Thymus (tissue), 14 donors: ENCODE measurements at places on chromosomes 1 and 21. TPM values are rescaled to one million over a fixed set of nuclear protein-coding genes. Genes with fewer than 3 reads are reported as not detected.

- no peaks in the 10 kb centered on the region for H3K27me3 ChIP-seq
- no peaks in the 10 kb centered on the region for H3K36me3 ChIP-seq
- H3K4me1 ChIP-seq, result no peaks in the 10 kb centered on the region
- no peak for DNase-seq
- H3K27ac ChIP-seq, result no peak overlapping the region
Observed at GRCh38 chr21:17045214-17045853, 467.5 kb upstream of the CXADR start.

DNA sequence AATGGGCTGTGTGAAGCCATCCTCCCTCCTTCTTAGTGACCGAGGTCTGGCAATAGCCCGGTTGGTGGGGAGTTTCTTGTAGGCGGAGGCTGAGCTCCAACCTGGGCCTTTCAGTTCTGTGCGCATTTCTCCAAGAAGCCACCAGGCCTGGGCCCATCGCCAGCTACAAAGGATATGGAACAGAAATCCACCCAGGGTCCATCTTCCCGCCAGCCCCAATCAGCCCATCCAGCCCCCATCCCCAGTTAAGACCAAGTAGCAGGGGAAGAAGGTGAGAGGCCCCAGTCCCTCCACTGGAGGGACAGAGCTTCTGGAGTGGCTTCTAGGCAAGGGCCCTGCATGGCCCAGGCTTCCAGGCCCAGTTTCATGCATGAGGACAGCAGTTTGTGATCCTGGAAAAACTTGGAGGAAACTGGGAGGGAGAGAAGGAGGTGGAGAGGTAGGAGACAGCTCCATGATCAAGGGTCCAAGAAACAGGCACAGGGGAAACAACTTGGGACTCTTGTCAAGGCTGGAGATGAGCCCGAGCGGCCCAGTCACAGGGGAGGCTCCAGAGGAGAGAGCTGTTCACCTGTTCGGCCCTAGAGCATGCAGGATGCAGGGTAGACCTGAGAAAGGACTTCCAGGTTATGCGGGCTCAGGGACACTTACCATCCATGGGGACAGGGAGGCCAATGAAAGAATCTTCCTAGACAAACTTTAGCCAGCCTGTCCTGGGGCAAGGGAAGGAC is 261.2 kb downstream of the PTPRU start:
- no peaks in the 10 kb centered on the region for H3K36me3 ChIP-seq
- no peak overlapping the region for H3K4me3 ChIP-seq
- no peak for DNase-seq
- H3K27me3 ChIP-seq, result no peaks in the 10 kb centered on the region

GRCh38 chr1:176577646-176578197 is 114.7 kb downstream of the PAPPA2 start:
- H3K4me1 ChIP-seq, result no peaks in the 10 kb centered on the region
- no peak for DNase-seq
- H3K36me3 ChIP-seq, result no peaks in the 10 kb centered on the region
- H3K4me3 ChIP-seq, result no peak overlapping the region
- H3K27me3 ChIP-seq, result no peaks in the 10 kb centered on the region
- no peak overlapping the region for H3K27ac ChIP-seq

The C1orf94 gene
- not detected for total RNA-seq

GRCh38 chr1:147849098-147849895 is 53.3 kb upstream of the GJA8 start:
- DNase-seq, result no peak
- H3K36me3 ChIP-seq, result no peaks in the 10 kb centered on the region
- H3K4me1 ChIP-seq, result no peaks in the 10 kb centered on the region
- no peak overlapping the region for H3K27ac ChIP-seq

- H3K27me3 ChIP-seq, result no peaks in the 10 kb centered on the region
- H3K27ac ChIP-seq, result no peak overlapping the region
Observed at GRCh38 chr1:115654663-115655305, 13.0 kb downstream of the VANGL1 start.

DNA sequence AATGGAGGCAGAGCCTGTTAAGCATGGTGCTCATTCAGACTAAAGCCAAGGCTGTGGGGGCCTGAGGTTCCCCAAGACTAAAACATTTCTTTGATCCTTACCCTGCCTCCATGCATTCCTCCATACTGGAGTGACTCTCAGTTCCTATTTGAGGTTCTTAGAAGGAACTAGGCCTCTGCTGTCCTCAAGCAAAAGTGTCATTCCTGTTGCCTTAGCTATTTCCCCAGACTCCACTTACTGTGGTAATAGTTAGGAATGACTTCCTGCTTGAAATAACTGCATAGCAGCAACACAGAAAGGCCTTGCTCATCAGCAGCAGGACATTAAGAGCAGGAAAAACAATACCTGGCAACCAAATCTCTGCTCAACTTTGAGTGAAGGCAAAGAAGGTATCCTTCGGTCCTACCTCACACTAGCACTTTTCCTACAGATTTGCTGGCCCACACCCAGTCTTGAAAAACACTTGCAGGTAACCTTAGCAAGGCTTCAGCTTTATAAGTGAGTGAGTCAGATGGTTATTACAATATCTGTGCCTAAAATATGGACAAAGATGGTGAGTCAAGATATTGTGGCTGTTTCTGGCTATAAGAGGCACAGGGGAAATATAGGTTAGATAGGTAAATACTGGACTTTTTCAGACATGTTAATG is 14.8 kb downstream of the LRRC41 start:
- H3K36me3 ChIP-seq, result peaks cover 25% of the 10 kb centered on the region
- DNase-seq, result no peak
- no peak overlapping the region for H3K27ac ChIP-seq
- no peak overlapping the region for H3K4me3 ChIP-seq
- peaks cover 24% of the 10 kb centered on the region for H3K4me1 ChIP-seq

DNA sequence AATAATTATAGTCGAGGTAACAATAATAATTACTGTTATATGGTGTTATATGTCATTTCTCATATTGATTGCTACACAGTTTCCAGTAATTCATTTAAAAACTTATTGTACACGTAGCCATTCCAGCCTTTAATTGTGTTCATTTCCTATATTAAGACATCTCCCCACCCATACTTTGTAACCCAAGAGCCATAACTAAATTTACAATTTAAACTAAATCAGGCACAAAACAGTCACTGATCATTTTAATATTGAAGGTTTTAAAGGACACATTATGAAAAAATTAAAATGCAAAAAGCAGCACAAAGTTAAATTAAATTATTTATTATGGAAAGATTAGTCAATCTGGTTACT is 487.0 kb downstream of the DPYD start:
- H3K4me1 ChIP-seq, result no peaks in the 10 kb centered on the region
- H3K4me3 ChIP-seq, result no peak overlapping the region
- no peaks in the 10 kb centered on the region for H3K27me3 ChIP-seq
- H3K27ac ChIP-seq, result no peak overlapping the region
- no peak for DNase-seq

GRCh38 chr1:30310966-30311742 is 412.2 kb downstream of the MATN1 start:
- H3K4me3 ChIP-seq, result no peak overlapping the region
- H3K27me3 ChIP-seq, result no peaks in the 10 kb centered on the region
- DNase-seq, result no peak
- no peak overlapping the region for H3K27ac ChIP-seq
- H3K4me1 ChIP-seq, result no peaks in the 10 kb centered on the region

DNA sequence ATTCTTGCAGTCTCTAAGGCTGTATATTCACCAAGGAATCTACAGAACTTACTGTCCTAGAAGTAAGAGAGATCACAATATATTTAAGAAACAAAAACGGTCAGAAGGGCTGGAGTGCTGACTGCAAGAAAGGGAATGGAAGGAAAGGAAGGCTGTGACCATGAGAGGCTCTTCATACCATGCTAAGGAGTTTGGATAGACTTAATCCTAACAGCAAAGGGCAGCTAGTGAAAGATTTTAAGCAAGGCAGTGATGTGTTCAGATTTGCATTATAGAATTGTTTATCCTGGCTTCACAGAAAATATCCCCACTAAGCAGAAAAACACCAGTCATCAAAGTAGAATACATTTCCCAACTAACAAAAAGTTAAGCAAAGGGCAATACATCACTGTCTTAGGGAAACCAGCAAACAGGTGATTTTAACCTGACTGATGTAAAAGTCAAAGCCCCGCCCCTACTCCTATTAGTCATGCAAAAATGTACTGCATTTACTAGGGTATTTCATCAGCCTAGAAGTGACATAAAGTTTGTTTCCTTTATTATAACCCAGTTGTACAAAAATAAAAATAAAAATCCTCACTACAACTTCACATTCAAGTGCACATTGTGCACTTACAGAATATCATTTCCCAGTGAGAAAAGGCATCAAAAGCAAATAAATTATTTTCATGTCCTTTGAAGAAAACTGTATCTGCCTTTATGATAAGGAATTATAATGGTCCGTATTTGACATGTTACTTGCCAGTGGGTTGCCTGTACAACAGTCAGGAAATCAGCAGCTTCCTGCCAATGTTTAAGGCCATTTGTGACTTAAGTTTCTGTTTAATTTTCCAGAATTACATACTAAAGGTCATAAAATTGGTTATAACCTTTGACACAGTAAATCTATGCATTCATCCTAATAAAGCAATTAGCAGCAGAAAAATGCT is 17.2 kb downstream of the JAK1 start:
- no peak overlapping the region for H3K4me3 ChIP-seq
- no peaks in the 10 kb centered on the region for H3K27me3 ChIP-seq
- DNase-seq, result no peak
- H3K36me3 ChIP-seq, result no peaks in the 10 kb centered on the region
- H3K4me1 ChIP-seq, result peaks cover 8% of the 10 kb centered on the region

- DNase-seq, result peak; percentile 22
- H3K27ac ChIP-seq, result no peak overlapping the region
- H3K4me3 ChIP-seq, result peak overlapping the region; percentile 51
Observed at GRCh38 chr1:156813750-156814570, 2.7 kb downstream of the SH2D2A start.

DNA sequence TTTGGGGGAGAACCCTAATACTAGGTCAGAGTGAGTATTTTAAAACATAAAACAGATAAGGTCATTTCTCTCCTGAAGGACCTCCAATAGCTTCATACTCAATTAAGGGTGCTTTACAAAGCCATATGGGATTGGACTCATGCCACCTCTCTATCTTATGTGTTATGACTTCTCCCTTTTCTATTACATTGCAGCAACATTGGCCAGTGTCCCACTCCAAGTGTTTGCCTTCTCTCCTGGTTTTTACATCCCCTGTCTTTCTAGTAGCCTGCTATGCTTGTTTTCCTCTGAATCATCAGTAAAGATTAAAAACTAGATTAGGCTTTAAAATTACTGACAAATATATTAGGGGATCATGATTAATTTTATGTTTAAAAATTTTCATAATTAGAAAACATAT is 66.6 kb downstream of the SCMH1 start:
- no peaks in the 10 kb centered on the region for H3K36me3 ChIP-seq
- H3K27ac ChIP-seq, result no peak overlapping the region
- no peaks in the 10 kb centered on the region for H3K4me1 ChIP-seq
- DNase-seq, result no peak
- no peaks in the 10 kb centered on the region for H3K27me3 ChIP-seq
- no peak overlapping the region for H3K4me3 ChIP-seq

- no peak overlapping the region for H3K27ac ChIP-seq
- DNase-seq, result no peak
- no peak overlapping the region for H3K4me3 ChIP-seq
- H3K27me3 ChIP-seq, result peaks cover 6% of the 10 kb centered on the region
- H3K4me1 ChIP-seq, result no peaks in the 10 kb centered on the region
Observed at GRCh38 chr1:227958617-227959324, 11.0 kb upstream of the WNT9A start.

DNA sequence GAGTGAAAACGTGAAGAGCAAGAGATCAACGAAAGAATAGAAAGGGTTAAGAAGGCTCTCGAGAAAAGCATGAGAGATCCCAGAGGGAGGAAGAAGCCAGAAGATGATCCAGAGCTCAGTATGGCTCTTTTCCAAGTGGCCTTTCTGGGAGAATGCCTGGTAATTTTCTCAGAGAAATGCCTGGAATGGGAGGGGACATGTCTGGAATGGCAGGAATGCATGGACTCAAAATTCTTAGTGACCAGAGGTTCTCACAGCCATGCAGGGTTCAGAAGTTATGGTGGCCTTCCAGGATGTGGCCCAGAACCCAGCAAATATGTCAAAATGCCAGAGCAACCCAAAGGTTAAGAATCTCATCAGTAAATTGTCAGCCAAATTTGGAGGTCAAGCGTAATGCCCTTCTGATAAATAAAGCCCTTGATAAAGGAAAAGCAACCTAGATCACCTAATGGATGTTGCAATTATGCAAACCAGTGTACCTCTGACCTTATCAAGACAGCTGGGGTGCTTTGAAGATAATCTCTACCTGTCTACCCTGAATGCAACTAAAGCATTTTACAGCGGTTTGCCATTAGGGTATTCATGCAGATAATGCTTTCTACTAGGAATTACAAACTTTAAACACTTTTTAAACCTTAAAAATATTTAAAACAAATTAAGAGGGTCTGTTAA is 53.1 kb downstream of the NBPF6 start:
- no peak for DNase-seq
- no peak overlapping the region for H3K4me3 ChIP-seq
- no peaks in the 10 kb centered on the region for H3K4me1 ChIP-seq
- peaks cover 14% of the 10 kb centered on the region for H3K27me3 ChIP-seq
- H3K36me3 ChIP-seq, result no peaks in the 10 kb centered on the region

- no peak for DNase-seq
- H3K27ac ChIP-seq, result no peak overlapping the region
- H3K36me3 ChIP-seq, result no peaks in the 10 kb centered on the region
- H3K27me3 ChIP-seq, result no peaks in the 10 kb centered on the region
- H3K4me1 ChIP-seq, result peaks cover 6% of the 10 kb centered on the region
Observed at GRCh38 chr1:67211589-67212563, 45.6 kb downstream of the IL23R start.

DNA sequence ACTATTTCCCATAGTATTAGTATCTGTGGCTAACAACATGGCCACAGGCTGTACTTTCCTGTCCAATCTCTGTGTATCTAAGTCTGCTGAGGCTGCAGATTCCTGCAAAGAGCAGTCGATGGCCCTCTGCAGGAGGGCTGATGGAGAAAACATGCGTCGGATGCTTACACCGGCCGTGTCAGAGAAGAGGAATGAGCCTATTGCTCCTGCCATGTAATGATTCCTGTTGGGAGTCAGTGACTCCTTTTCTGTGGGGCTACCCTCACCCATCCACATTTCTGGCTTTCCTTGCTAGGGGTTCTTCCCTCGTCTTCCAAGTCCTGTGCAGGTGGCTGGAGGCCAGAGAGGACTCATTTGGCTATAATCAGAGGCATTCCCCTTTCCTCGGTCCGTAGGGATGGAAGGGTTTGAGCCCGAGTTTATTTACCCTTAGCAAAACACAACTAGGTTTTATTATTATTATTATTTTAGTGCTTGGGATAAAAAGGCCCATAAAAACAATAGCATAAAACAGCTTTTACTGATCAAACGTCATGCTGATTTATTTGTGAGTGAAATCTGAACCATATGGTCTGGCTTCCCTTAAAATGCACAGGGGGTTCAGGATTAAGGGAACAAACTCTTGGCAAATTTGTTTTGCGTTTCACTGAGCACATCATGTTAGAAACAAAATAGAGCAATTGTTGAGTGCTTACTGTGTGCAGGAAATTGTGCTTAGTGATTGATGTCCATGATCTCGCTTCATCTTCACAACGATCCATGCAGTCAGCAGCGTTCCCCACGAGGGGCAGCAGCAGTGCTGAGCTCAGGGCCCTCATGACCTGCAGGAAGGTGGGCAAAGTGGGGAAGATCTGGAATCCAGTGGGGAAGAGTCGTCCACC is 70.8 kb downstream of the KIF26B start:
- H3K36me3 ChIP-seq, result no peaks in the 10 kb centered on the region
- H3K27ac ChIP-seq, result no peak overlapping the region
- no peak for DNase-seq
- H3K27me3 ChIP-seq, result no peaks in the 10 kb centered on the region
